ENCODE measurements at places on chromosomes 6 and 20.

- DNase-seq, result no peak
These were observed 19.2 kb downstream of the CHMP4B start for GRCh38 chr20:33830371-33830770.

DNA sequence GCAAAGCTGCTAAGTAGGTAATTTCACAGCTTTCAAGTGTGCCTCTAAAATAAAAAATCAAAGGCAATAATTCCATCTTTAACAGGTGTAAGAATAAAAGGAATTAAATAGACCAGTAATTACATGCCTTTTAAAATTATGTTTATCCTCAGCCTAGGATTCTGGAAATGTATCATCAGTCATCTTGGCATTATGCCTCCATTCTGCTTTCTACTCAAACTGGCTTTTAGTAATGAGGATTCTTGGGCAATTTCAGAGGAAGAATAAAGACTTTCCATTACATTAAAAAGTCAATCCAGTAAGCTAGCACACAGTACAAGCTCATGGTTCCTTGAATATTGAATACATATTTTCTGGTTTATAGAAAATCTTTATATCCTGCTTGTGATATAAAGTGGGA lies 44.7 kb downstream of the GSTA2 start:
- no peak for DNase-seq

DNA sequence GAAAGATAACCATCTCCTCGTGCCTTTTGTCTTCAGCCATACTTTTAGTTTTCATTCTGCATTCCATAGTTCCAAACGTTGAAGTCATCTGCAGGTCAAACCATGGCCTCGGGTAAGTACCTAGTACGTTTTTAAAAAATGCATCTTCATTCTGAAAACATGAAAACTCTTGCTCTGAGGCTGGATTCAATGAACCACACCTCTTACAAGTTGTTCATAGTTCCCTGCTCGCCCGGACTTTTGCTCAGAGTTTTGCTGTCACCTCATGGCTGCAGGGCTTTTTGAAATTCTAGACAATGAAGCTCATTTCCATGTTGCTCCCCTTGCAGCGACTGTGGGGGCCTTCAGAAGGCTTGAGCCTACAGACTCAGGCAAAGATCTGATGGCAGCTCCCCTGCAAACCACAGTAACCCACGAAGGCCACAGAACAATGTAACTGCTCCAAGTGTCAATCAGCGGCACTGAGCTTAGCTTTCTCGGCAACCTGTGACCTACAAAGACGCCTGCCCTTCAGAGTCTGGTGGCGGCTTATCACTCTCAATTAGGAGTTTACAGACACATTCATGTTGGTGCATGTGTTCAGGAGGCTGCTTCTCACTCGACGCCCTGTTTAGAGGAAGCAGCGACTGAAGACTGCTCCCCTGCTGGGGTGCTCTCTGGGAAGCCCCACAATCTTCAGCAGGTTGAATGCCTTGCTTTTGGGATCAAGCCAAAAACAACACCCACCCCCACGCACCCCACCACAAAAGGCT lies 61.2 kb downstream of the FOXC1 start:
- no peak for DNase-seq

GRCh38 chr6:33752646-33753015 lies 5.9 kb upstream of the IP6K3 start:
- no peak for DNase-seq

DNA sequence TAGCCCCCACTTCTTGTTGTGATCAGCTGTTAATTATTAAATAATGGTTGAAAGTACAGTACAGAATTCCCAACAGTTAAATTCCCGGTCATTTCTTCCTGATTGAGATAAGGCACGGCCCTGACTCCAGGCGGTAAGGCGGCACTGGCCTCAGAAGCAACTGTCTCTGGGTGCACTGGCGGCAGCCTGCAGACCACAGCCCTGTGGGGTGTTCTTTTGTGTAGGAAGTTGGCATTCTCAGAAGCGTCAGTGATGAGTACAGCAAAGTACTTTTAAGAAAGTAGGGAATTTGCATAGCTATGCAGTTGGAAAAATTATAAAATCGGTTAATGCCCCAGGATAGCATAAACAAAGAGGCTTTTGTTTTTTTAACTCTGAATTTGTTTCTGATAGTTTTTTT lies 50.5 kb downstream of the SAMD5 start:
- DNase-seq, result no peak

- DNase-seq, result no peak
These were observed 88.6 kb downstream of the MRPL14 start for GRCh38 chr6:44038543-44039065.
